ENCODE measurements at places on chromosomes 7 and 10.

- no peak for DNase-seq
Measured at GRCh38 chr10:49371967-49372366, 23.9 kb downstream of the DRGX start.

DNA sequence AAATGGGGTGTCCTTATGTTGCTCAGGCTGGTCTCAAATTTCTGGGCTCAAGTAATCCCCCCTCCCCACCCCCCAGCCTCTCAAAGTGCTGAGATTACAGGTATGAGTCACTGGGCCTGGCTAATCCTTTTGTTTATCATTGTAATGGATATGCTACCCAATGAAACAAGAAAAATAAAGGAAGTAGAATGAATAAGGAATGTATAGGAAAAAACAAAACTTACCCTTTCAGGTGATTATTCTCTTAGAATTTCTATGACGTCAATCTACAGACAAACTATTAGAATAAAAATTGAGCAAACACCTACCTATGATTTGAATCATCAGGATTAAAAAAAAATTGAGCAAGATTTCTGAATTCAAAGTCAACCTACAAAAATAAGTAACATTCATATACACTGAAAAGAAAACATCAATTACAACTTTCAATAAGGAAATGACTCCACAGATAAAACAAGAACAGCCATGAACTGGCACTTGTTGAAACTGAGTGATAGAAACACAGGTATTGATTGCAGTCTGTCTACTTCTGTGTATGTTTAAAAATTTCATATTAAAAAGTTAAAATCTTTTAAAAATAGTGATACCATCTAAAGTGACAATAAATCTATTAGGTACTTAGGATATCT lies 12.2 kb downstream of the ADAM12 start:
- no peak for DNase-seq

- no peak for DNase-seq
Measured at GRCh38 chr7:155746188-155746587, 66.1 kb downstream of the SHH start.

GRCh38 chr10:53135897-53136253 lies 363.3 kb upstream of the MBL2 start:
- DNase-seq: no peak

GRCh38 chr7:139838276-139838675 lies 9.2 kb downstream of the TBXAS1 start:
- DNase-seq: no peak

DNA sequence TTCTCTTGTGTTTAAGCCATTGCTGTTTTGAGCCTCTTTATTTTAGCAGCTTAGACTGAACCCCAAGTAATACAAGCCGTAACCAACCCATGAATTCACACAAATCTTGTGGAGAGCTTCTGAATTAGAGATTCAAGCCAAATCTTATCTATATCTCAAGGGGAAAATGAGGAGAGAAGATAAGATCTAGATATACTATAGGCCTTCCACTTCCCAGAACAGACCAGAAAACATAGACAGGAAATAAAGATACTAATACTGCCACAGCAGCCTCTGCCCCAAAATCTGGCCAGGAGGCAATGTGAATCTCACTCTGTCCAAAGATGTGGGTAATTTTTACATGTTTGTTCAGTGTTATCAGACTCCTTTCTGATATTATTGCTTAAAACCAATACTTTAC lies 307.2 kb downstream of the PTEN start:
- DNase-seq: no peak

- DNase-seq: no peak
Measured at GRCh38 chr10:306007-306674, 170.9 kb downstream of the ZMYND11 start.

DNA sequence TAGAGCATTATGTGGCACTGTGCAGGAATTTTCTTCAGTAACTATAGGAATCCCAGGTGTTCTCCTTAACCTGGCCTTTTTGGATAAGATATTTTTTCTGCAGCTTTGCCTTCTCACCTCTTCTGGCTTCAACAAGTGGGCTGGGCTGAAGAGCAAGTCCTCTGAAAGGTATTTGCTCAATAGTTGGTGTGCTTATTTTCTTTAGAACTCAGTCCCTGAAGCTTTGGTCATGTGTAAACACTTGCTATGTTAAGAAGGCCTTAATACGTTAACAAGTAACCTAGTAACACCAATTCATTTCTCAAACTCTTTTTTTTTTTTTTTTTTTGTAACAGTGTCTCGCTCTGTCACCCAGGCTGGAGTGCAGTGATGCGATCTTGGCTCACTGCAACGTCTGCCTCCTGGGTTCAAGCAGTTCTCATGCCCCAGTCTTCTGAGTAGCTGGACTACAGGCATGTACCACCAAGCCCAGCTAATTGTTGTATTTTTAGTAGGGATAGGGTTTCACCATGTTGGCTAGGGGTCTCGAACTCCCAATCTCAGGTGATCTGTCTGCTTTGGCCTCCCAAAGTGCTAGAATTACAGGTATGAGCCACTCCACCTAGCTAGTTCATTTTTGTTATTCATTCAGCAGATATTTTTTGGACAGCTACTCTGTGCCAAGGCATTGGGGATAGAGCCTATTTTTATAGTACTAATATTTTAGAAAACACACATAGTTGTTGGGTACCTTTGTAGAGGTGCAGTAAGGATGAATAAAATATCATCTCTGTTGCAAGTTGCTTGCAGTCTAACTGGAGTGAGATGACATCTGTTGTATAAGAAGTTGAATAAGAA lies 164.6 kb downstream of the SND1 start:
- no peak for DNase-seq

DNA sequence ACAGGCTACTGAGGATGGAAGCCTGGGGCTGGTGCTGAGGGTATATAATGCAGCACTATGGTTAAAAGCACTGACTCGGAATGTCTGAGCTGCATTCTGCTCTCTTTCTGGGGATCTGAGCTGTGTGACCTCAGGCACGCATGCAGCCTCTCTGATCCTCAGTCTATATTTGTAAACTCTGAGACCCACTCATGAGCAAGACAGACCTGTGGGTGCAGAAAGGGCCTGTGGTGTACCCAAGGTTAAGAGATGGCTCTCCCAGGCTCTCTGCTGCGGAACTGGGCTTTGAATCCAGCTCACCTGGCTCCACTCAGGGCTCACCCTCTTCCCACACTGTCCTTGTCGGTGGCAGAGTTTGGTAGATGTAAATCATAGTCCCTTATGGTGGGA lies 89.9 kb downstream of the CHST15 start:
- DNase-seq: no peak

- no peak for DNase-seq
Measured at GRCh38 chr7:135248546-135248945, 14.9 kb downstream of the STRA8 start.

DNA sequence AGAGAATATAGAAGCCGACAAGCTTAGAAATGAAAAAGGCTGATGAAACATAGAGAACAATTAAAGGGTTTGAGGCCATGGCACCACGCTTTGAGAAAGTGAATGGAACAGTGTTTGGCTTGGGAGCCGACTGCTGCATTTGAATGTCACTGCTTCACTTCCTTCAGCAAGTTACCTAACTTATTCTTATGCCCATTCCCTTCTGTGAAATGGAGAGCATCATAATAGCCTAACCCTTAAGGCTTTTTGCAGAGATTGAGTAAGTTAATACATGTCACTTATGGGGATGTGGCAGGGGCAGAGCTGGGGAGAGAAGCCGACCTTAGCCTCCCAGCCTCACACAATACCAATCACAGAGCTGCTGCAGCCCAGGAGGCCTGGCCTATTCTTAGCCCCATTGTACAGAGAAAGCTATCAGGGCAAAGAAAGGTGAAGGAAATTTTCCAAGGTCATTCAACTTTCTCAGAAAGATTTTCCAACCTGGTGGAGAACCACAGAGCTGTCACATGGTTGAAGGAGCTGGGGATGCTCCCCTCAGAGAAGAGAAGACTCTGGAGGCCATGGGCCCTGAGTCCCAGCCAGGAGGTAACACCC lies 186.0 kb upstream of the GDF10 start:
- DNase-seq: no peak

- DNase-seq: peak; percentile 3
Measured at GRCh38 chr10:111598433-111599059, 521.7 kb downstream of the ADRA2A start.

DNA sequence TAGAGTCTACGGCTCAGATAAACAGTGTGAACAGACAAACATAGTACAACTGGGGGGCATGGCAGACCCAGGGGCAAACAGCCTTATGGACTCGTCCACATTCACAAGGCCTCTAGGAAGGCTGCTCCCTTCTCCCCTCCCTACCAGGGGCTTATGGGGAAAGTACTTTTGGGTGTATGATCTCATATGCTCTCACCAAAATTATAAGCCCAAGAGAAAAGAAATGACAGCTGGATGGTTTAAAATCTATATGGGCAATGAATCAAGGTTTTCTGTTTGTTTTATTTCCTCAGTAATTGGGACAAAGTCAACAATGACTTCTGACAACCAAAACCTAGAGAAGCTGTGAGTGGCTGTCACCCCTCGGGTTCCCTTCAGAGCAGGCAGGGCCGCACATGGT lies 144.4 kb downstream of the PKD1L1 start:
- no peak for DNase-seq

GRCh38 chr10:86113044-86113443 lies 253.6 kb downstream of the GRID1 start:
- DNase-seq: no peak

- no peak for DNase-seq
Measured at GRCh38 chr7:33781167-33781566, 124.2 kb upstream of the BMPER start.

DNA sequence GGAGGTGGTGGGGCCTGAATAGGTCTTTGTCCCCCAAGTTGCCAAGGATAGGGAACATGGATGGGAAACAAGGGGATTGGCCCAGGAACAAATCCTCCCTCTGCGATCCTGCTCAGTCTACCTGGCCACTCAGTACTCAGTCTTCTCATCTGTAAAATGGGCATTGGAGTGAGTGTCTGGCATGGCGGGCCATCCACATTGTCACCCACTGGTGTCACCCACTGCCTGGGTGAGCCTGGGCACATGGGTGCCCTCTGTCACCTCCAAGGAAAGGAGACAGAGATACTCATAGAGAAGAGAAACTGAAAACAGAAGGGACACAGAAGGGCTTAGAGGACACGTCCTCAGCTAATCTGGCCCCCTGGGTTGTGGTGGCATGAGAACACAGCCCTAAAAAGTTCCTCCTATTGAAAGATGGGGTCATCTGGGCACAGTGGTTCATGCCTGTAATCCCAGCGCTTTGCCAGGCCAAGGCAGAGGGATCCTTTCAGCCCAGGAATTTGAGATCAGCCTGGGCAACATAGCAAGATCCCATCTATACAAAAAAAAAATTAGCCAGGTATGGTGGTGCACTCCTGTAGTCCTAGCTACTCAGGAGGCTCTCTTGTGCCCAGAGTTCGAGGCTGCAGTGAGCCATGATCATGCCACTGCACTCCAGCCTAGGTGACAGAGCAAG lies 12.5 kb upstream of the TNRC18 start:
- DNase-seq: no peak

- DNase-seq: no peak
Measured at GRCh38 chr10:132391676-132392020, 5.4 kb upstream of the PWWP2B start.

GRCh38 chr7:154965014-154965413 lies 37.9 kb downstream of the PAXIP1 start:
- DNase-seq: no peak

- DNase-seq: peak; percentile 35
Measured at GRCh38 chr7:55245271-55245723, 119.8 kb upstream of the LANCL2 start.

DNA sequence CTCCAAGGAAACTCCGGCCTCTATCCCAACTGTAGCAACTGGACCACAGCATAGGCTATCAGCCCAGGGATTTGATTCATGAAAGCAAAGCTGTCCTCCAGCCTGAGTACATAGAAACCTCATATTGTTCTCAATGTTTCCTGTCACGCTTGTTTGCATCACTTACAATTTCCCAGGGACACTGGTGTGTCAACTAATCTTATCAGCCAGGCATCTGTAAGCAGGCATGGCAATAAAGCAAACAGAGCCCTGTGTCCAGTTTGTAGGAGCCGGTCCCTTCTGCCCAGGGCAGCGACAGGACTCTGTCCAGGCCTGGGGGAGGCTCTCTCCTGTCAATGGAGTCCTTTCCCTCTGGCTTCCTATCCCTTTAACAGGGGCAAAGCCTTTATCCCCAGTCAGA lies 23.0 kb upstream of the CDHR3 start:
- no peak for DNase-seq

DNA sequence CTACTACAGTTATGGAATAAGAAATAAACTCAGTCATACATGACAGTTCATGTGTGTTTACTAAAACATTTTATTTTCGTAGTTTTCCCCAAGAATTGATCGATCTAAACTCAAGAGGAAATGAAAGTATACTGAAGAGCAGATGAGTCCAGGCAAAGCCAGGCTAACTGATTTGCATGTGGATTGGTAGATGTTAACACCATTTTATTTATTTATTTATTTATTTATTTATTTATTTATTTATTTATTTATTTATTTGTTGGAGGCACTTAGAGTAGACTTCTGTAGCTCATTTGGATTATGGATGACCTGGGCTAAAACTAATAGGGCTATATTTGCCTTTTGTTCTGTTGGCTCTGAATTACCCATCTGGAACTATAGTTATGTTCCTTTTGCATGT lies 68.5 kb upstream of the DKK1 start:
- DNase-seq: no peak

DNA sequence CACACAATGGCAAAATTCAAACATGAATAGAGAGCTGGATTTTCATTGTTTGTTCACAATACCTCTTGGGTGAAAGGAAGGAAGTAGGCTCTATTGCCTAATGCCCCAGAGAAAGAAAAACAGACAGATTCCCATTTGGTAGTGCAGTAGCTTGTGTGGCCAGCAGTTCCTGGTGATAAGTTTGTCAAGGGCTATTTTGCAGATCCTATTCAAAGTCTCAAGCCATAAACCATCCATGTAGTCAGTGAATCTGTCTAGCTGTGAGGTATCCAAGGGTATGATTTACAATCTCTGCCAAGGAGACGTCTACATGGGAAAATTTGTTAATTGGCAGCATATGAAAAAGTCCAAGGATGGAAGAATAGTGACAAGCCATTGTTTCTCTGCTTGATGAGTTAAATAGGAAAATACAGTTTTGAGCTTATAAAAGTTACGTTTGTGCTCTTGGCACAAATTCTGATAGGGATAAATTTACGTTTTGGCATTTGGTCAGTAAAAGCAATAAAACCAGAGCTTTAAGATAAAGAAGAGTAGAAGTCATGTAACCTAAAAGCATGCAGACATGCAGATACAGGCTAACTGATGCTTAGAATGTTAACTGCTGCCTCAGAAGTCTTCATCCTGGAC lies 269.1 kb downstream of the GATA3 start:
- no peak for DNase-seq

DNA sequence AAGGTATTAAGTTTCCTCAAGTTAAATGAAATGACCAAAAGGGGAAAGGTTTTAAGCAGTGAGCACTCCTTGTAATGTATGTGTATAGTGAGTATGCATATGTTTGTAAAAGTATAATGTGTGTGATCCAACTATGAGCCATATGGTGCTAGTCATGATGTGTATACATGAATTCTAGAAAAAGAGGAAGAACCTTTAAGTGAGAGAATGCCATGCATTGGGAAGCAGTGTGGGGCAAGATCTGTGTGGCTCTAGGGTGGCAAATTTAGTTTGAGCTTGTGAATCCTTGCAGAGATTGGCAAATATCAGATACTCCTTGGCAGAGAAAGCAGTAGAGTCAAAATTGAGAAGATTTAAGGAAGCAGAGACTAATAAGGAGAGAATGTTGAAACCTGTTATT lies 435.0 kb downstream of the AUTS2 start:
- no peak for DNase-seq

GRCh38 chr7:43314379-43315158 lies 202.1 kb downstream of the HECW1 start:
- no peak for DNase-seq
